ENCODE measurements at places on chromosomes 2 and 18.

DNA sequence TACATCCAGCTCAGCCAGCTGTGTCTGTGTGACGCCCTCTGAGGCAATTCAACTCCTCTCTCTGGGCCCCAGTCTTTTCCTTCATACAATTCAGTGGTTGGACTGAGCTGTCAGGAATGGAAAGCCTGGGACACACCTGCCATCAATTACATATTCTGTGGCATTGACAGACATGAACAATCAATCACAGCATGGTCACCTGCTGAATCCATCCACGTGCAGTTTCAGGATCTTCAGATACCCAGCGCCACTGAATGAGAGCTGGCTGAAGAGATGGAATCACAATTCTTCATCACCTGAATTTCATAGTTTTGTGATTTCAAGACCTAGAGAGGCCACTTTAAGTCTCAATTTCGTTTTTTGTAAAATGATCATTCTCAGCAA is 5.1 kb downstream of the ADRA2B start:
- no peak for DNase-seq

- DNase-seq = no peak
Measured at GRCh38 chr2:199471443-199472057, 13.8 kb upstream of the SATB2 start.

GRCh38 chr2:217918308-217919024 is 84.3 kb downstream of the TNS1 start:
- DNase-seq = no peak

DNA sequence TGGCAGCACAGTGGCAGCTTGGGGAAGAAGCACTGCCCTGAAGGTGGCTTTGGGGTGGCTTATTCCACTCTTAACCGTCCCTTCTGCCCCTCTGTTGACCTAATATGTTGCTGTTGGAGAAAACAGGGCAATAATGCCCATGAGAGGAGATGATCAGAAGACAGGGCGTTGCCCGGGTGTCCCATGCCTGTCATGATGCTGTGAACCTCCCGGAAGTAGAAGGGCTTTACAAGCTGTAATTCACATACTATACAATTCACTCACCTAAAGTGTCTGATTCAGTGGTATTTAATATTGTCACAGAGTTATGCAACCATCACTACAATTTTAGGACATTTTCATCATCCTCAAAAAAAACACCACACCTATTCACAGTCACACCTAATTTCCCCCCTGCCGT is 112.3 kb downstream of the FHOD3 start:
- no peak for DNase-seq

DNA sequence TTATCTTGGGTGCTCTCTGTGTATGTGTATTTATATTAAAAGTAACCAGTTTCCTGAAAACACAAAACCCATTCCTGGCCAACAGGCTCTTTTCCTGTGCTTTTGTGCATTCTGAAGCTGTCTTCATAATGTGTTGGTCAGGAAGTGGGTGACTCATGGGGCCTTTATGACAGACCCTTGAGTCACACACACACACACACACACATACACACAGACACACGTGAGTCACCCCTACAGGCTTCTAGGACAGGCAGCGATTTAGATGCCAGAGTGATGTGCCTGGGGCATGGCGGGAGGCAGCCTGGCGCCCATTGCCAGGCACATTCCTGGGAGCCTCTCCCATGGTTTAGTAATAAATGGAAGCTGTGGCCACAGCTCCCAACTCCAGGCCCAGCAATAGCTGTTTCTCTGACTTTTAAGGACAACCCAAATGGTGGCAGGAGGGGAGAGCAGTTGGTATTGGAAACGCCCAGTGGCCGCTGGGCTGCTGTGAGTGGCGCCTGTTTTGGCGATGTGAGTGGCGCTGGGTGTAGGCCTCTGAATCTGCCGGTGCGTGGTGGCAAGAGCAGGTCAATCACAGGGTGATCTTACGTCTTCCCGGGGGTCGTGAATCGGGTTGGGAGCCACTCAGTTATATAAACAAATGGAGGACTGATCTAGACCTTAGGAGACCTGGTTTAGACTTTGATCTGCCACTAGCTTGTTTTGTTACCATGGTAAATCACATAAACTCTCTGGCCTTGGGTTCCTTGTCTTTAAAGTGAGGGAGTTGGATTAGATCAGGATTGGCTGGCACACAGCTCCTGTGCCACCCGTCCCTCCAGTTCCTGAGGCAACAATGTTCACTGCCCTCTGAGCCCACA is 150.7 kb upstream of the DLX2 start:
- peak; percentile 71 for DNase-seq

DNA sequence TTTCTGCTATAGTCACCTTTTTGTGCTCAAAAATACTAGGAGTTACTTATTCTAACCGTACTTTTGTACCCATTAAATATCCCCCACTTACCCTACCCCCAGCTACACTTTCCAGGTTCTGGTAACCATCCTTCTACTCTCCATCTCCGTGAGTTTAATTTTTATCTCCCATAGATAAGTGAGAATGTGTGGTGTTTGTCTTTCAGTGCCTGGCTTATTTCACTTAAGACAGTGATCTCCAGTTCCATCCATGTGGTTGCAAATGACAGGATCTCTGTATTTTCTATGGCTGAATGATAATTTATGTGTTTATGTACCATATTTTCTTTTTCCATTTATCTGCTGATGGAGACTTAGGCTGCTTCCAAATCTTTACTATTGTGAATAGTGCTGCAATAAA is 323.3 kb downstream of the ZNF804A start:
- no peak for DNase-seq

DNA sequence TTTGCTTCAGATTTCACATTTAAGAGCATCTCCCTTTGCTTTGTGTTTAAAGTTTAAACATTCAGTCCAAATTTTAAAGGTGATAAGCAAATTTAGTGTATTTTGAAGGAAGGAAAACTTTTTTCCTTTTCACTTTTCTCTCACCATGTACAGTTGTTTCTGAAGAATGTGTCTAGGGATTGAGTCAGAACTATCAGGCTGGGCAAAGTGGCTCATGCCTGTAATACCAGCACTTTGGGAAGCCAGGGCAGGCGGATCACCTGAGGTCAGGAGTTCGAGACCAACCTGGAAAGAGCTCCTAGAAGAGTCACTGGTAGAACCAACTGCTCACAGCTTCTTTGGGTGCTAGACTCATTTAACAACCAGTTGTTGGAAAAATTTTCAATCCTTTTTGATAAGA is 327.0 kb upstream of the THUMPD2 start:
- DNase-seq = no peak

DNA sequence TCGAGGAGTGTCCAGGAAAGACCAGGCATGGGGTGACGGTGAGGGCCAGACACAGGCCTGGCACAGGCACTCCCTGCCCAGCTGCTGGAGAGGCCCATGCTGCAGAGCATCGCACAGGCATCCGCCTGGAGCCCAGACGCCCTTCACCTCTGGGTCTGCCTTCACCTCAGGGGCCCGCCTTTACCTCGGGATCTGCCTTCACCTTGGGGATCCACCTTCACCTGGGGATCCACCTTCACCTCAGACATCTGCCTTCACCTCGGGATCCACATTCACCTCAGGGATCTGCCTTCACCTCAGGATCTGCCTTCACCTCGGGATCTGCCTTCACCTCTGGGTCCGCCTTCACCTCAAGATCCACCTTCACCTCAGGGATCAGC is 7.7 kb downstream of the KIF1A start:
- no peak for DNase-seq

DNA sequence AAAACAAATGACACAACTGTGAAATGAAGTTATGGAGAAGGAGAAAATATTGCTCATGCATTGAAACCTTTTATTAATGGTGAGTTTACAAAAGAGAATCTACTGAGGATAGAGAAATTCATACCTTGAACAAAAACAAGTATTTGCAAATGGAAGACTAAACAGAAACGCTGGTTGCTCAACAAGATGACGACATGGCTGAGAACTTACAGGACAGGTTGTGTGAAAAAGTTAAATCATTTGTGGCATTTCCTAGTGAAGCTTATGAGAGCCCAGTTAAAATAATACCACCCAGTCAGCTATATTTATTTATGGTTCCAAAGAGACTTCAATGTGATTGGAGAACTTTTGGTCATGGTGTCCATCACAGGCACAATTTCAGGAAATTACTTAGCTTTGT is 148.6 kb upstream of the PKDCC start:
- DNase-seq = no peak

- DNase-seq = no peak
Measured at GRCh38 chr2:138997346-138997745, 217.2 kb upstream of the NXPH2 start.

- no peak for DNase-seq
Measured at GRCh38 chr2:176565641-176566323, 296.5 kb downstream of the MTX2 start.

DNA sequence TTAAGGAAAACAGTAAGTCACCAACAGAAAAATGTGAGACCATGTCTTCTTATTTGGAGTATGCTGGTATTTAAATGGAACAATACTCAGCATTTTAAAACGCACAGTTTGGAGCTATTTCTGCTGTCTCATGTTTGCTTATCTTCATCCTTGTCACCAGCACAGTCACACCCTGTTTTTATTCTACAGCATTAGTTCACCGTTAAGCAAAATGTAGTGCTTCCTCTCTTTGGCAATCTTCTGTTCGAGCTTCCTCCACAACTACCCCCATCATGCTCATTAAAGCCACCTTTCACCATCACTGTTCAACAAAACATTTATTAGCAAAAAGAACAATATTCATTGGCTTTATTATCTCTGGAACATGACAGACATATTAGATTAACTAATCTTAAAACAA is 64.0 kb downstream of the SLC40A1 start:
- no peak for DNase-seq

DNA sequence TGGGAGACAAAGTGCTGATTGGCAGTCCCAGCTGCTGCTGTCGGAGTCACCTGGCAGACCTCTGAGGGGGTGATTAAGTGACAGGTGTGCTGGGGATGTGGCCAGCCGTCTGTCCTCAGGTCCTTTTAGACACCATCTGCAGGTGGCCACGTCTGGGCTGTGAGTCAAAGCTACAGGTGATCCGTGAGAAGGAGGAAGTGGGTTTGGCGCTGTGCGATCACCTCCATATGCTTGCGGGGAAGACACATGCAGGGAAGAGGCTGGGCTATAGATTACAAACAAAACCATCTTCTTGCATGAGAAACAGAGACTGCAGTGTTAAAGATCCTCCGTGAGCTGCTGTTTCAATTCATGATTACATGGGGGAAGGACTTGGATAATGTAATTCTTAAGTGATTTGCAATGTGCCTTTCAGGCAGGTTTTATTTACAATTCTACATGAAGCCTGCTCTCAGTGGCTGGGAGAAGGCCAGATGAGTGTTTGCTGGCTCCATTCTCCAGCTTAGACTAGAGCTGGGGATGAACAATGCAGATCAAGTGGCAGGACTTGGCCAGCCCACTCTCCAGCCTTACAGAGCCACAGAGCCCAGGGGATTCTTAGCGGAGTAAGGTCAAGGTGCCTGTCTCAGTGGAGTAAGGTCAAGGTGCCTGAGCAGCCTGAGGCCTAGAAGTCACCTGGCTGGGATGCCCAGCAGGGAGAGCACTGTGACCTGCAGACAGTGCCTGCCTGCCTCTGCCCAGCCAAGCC is 87.8 kb downstream of the LYPD1 start:
- DNase-seq = no peak

DNA sequence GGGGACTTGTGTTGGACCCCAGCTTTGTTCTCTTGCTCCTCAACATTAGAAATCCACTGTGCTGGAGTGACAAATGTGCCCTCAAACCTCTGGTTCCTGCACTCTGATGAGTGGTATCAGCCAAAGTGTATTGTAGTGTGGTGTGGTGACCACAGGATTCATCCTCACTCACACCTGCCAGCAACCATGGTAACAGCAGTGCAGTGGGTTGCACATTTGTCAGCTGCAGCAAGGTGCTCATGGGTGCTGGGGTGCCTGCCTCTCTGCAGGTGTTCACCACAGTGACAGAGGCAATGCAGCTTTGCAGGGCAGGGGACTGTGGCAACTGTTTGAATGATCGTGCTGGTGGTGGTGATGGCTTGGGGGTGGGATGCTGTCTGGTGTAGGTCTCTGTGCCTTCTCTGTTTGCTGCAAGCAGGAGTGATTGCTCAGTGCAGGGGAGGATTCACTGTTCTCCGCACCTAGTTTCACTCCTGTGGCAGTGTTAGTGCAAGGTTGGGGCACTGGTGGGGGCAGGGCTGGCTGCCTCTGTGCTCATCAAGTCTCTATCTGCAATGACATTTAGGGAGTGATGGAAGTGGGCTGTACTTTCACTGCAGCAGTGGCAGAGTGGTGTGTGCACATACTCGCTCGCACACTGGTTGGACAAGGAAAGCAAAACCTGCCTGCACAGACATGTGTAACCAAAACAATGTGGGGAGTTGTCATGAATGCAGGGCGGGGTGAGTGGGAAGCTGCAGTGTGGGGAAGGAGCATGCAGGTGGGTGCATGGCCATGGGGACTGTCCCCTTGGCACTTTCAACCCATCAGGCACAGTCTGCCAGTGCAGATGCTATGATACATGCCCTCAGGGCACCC is 301.1 kb downstream of the PIK3C3 start:
- DNase-seq = no peak

GRCh38 chr2:124533226-124533954 is 508.3 kb downstream of the CNTNAP5 start:
- no peak for DNase-seq

DNA sequence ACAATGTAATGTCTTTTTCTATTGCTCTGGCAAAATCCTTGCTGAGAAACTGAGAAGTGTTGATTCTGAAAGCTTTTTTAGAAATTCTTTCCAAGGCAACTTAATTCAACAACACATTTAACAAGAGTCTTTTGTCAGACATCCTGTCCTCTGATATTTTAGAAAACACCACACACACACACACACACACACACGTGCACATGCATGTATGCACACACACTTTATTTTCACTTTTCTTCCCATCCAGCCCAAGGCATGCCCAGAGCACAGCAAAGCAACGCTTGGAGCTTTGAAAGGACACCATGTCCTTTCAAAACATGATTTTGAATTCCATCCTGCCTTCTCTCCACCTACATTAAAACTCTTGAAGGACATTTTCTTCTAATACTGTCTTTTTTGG is 116.1 kb downstream of the ATL2 start:
- DNase-seq = no peak

GRCh38 chr2:72148837-72149555 is 1.3 kb upstream of the CYP26B1 start:
- no peak for DNase-seq

DNA sequence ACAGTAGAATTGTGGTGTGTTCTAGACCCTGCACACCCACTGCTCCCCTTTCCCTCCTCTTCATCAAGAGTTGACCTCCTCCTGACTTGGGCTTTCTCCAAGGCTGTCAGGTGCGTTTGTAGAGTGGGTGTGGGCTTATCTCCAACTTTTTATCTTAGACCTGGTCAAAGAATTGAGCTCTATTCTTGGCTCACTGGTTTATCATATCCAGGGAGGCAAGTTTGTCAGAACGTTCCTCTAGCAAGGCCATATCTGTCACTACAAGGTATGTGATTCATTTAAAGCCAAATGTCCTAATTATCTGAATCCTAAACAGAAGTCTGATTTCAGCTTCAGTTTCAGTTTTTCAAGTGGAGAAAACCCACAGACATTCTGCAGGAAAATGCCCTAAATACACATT is 117.1 kb upstream of the MGAT5 start:
- DNase-seq = no peak

- no peak for DNase-seq
Measured at GRCh38 chr2:152486737-152487400, 151.9 kb downstream of the FMNL2 start.

- DNase-seq = no peak
Measured at GRCh38 chr2:42196403-42197267, 27.5 kb downstream of the EML4 start.

- no peak for DNase-seq
Measured at GRCh38 chr2:189673661-189674373, 653 bp upstream of the ANKAR start.

- DNase-seq = no peak
Measured at GRCh38 chr2:237393523-237393922, 20.4 kb downstream of the COL6A3 start.

- DNase-seq = no peak
Measured at GRCh38 chr2:241030883-241031282, 32.5 kb downstream of the SNED1 start.

GRCh38 chr2:228689053-228689452 is 507.6 kb upstream of the SPHKAP start:
- DNase-seq = no peak

All from omental fat pad (tissue), 4 donors.